AG10803 (cell line): ENCODE measurements at places on chromosomes 5 and 9.

DNA sequence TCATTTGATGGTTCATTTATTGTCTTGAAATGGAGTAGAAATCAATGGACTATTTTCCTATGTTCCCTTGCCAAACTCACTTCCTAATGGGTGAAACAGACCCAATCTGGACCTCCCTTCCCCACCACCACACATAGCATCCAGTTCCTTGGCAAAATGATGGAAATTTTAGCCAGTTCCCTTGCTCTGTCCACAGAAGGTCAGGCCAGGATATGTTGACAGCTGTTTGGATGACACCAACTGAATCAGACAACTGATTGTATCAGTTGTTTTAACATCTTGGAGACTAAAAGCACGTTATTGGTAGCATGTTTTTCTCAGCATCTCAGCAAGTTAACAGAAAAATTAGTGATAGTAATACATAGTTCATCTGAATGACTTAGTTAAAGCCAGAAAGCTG lies 534.8 kb downstream of the PSAT1 start:
- DNase-seq: no peak

DNA sequence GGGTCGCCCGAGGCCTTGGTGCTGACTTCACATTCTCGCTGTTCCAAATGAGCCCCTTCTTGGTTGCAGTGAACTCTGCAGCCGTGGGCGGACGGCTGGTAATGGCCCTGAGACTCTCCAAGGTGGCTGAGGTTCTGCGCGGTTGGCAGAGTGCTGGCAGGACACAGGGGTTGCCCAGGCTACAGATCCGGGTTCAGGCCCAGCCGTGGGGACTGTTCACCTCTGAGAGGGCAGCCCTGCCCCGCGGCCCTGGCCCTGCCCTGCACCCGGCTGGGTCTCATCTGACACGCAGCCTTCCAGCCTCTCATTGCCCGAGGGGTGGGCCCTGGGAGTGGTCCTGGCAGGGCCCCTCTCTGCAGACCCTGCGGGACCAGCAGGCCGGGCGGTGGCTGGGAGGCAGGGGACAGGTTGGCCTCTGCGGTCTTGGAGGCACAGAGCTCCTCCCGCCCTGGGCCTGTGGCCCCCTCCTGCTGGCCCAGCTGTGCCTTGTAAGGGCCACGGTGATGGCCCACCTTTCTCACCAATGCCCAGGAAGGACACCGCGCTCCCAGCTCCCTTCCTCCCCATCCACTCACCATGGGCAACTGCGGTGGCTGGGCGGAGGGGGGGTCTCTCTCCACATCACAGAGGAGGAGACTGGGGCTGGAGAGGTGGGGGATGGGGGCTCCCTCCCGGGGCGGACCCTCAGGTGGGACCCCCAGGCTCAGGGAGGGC lies 51.6 kb downstream of the AHRR start:
- no peak for DNase-seq

GRCh38 chr5:128020012-128020411 lies 63.6 kb upstream of the SLC12A2 start:
- DNase-seq: no peak

DNA sequence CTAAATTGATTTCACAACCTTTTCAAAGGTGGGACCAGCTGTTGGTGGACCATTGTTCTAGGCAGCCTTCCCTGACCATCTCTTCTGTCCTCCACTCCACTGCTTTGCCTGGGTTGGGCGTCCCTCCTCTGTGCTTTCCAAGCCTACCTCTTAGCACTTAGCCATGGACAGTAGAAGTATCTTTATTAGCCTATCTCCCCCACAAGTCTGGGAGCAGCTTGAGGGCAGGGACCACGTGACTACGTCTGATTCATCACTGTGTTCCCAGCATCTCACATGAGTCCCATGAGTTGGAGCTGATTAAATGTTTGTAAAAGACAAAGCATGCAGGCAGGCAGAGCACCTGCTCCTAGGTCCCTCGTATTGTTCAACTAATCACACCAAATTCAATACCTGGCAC lies 20.9 kb downstream of the MORN5 start:
- DNase-seq: peak; percentile 72

DNA sequence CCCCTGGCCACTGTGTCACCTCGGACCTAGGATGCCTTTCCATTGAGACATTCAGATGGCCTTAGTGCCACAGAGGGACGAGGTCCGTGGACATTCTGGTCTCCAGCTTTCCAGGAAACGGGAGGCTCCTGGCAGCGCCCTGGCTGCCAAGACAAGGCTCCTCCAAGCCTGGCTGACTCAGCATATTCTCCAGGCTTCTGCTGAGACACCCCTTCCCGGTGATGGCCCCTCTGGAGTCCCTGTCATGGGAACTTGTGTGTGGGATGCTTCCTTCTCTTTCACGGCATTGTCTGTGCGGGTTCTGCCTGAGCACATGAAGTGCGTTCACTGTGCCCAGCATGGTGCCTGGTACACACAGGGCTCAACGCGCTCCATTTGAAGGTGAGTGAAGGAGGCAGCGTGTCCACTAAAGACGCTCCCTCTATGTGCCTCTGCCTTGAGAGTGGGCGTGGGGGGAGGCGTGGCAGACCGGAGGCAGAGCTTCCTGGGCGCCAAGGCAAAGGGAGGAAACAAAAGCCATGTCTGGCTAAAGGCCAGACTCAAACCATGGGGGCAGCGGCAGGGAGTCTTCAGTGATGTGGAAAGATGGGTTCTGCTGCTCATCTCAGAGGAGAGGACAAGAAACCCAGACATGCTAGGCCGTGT lies 46.4 kb upstream of the PRRC2B start:
- no peak for DNase-seq

DNA sequence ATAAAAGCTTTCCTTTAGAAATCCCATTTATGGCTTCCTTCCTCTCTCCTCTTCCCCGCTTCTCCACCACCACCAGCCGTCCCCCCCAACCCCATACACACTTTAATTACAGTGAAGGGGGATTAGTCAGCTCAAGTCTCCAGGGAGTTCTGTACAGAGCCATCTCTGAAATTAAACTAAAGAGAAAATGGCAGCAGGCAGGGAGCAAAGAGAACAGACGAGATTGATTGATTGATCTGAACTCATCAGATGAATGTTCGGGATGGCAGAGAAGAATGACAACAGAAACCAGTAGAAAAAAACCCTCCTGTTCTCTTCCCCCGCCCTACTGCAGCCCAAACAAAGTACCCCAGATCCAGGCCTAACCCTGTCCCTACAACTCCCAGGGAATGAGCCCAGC lies 241.7 kb upstream of the PANK3 start:
- no peak for DNase-seq
